ENCODE measurements at places on chromosomes 12 and 14. TPM values are rescaled to one million over a fixed set of nuclear protein-coding genes. Genes with fewer than 3 reads are reported as not detected.

Gene TBPL2
- not detected for total RNA-seq

GRCh38 chr14:84421621-84422020, 1108.3 kb upstream of the FLRT2 start:
- DNase-seq: no peak
- H3K27ac ChIP-seq: no peak overlapping the region
- no peaks in the 10 kb centered on the region for H3K36me3 ChIP-seq

- H3K27me3 ChIP-seq: no peaks in the 10 kb centered on the region
- H3K4me3 ChIP-seq: no peak overlapping the region
- no peaks in the 10 kb centered on the region for H3K36me3 ChIP-seq
- H3K4me1 ChIP-seq: no peaks in the 10 kb centered on the region
These were observed 393.9 kb downstream of the PAWR start for GRCh38 chr12:79296871-79297270.

Gene FAM186B
- 0.42 TPM for total RNA-seq

Gene TDP1
- 21.4 TPM for total RNA-seq

Data from thoracic aorta (tissue), 2 donors.